T-cell (primary cell): ENCODE measurements at places on chromosomes 13 and 19. TPM values are rescaled to one million over a fixed set of nuclear protein-coding genes. Genes with fewer than 3 reads are reported as not detected.

DNA sequence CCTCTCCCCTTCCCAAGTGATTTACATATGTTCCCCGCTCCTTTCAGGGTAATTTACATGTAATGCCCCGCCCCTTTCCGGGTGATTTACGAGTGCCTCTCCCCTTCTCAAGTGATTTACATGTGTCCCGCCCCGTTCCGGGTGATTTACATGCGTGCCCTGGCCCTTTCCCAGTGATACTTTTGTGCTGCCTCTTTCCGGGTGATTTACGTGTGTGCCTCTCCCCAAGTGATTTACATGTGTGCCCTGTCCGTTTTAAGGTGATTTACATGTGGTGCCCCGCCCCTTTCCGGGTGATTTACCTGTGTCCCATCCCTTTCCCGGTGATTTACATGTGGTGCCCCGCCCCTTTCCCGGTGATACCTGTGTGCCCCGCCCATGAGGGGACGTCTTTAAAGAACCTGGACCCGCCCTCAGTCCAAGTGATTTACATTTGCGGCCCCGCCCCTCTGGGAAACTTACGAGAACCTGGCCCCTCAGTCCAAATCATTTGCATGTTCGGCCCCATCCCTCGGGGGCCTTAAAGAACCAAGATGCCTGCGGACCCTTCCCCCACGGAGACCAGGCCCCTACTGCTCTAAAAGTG is 559 bp upstream of the LENG9 start:
- no peaks in the 10 kb centered on the region for H3K27me3 ChIP-seq
- peak overlapping the region; percentile 83 for H3K4me3 ChIP-seq
- peaks cover 42% of the 10 kb centered on the region for H3K4me1 ChIP-seq
- peak overlapping the region; percentile 72 for H3K27ac ChIP-seq

DNA sequence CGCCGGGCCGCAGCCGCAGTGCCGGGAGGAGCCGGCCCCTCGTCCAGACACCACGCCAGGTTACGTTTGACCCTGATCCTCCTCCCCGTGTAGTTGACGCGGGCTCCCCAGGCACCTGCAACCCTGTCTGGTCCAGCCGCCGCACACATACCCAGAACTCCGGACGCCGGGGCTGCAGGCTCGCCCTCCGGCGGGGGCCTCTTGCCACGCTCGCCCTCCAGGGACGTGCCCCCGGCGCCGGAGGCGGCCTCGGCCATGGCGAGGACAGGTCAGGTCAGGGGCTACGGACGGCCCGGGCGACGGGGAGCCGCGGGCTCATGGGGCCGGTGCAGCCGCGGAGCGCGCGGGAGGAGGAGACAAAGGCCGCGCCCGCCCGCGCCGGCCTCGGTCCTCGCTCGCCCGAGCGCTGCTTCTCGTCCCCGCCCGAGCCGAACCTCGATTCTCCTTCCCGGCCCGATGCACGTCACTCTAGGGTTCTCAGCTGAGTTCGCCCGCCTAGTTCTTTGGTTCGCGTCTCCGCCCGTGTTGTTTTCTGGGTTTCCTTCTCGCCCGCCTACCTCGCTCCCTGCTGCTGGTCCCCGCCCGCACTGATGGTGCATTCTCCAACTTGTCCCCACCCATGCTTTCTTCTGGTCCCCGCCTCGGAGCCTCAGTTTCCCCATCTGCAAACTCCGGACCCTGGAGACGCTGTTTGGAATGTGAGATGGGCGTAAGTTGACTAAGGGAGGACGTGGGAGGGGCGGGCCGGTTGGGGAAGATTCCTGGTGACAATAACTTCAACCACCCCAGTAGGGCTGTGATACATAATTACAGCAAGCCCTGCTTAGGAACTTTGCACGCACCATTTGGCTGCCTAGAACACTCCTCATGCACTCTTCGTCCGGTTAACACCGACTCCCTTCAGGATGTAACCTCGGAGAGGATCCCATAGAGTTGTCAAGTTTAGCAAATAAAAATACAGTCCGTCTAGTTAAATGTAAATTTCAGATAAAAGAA is at the start of gene ANO8:
Gene ANO8, minus strand, starts transcription at position 442 of the 996 bp plus-strand sequence. Its CDS starts 185 bp downstream, at position 257.
- peak within 1 kb of the TSS; percentile 56 for H3K4me3 ChIP-seq
- peaks cover 3% of the 10 kb centered on the region for H3K27me3 ChIP-seq
- peaks cover 61% of the 10 kb centered on the region for H3K4me1 ChIP-seq
- peak within 1 kb of the TSS; percentile 47 for H3K27ac ChIP-seq
- DNase-seq: peak; percentile 96

DNA sequence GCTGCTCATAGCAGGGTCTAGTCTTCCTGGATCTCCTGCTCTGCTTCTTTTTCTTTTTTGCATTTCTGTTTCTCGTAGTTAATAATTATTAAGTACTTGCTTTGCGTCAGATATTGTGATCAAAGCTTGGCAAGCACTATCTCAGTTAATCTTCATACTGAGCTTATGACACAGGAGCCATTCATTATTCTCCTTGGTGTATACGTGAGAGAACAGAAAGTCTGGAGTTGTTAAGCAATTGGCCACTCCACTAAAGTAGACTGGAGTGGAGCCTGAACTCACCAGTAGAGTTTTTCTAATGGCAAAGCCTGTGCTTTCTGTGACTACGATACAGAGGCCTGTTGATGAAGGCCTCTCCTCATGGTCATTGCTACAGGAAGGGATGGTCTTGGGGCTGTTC is 285.9 kb downstream of the RFC3 start:
- no peak overlapping the region for H3K27ac ChIP-seq
- H3K4me1 ChIP-seq: no peaks in the 10 kb centered on the region
- H3K4me3 ChIP-seq: no peak overlapping the region

DNA sequence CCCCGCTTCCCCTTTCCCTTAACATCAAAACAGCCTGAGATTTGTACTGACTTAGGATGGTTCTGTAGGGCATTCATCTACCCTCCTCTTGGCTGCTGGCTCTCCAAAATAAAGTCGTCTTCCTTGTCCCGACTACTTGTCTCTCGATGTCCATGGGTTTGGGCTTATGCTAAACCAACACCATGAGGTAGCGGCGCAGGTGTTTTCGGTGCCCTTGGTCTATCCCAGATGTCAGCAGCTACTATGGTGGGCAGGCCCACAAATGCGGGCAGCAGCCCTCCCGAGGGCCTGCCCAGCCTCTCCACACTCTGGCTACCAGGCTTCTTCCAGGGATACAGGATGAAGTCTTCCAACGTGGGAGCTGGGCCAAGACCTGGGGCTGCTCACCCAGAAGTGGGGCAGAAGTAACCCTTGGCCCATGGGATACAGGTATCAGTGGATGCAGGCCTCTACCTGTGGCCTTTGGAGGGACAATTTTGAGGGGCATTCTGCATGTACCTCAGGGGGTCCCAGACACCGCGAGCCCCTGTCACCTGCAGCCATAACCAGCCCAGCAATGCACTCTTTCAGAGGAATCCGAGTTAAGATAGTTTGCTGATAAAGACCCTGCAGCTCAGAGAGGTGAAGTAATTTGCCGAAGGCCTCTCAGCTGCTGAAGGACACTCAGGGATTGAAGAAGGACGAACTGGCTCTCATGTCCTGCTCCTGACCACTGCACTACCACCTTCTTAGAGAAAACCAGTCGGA is 47.8 kb upstream of the VSTM2B start:
- no peaks in the 10 kb centered on the region for H3K36me3 ChIP-seq
- no peak for DNase-seq
- H3K4me3 ChIP-seq: no peak overlapping the region
- no peaks in the 10 kb centered on the region for H3K4me1 ChIP-seq
- H3K27ac ChIP-seq: no peak overlapping the region
- peaks cover 48% of the 10 kb centered on the region for H3K27me3 ChIP-seq

GRCh38 chr19:17555929-17556813 is 722 bp downstream of the COLGALT1 start:
- no peaks in the 10 kb centered on the region for H3K27me3 ChIP-seq
- H3K36me3 ChIP-seq: peaks cover 17% of the 10 kb centered on the region
- H3K4me3 ChIP-seq: peak overlapping the region; percentile 69
- no peak for DNase-seq
- H3K4me1 ChIP-seq: peaks cover 11% of the 10 kb centered on the region

- H3K36me3 ChIP-seq: no peaks in the 10 kb centered on the region
- no peaks in the 10 kb centered on the region for H3K4me1 ChIP-seq
- H3K27me3 ChIP-seq: no peaks in the 10 kb centered on the region
- H3K27ac ChIP-seq: no peak overlapping the region
These were observed 153.8 kb downstream of the PCDH9 start for GRCh38 chr13:67076378-67076777.

- no peak overlapping the region for H3K27ac ChIP-seq
- no peaks in the 10 kb centered on the region for H3K27me3 ChIP-seq
- DNase-seq: no peak
- H3K4me3 ChIP-seq: no peak overlapping the region
- H3K36me3 ChIP-seq: peaks cover 40% of the 10 kb centered on the region
- H3K4me1 ChIP-seq: peaks cover 21% of the 10 kb centered on the region
These were observed 11.1 kb upstream of the UQCR11 start for GRCh38 chr19:1616396-1616795.

The ZNF493 gene
- total RNA-seq: 52.4 TPM

The RFPL4A gene
- not detected for total RNA-seq
